Stimulated activated CD8-positive, alpha-beta memory T cell treated with anti-CD3 and anti-CD28 coated beads, Interleukin-7, amount 100 ng/mL, for 1 hour (primary cell): ENCODE measurements at places on chromosomes 7 and 10.

- no peak for DNase-seq
Measured at GRCh38 chr10:43200538-43201390, 62.5 kb downstream of the CSGALNACT2 start.

DNA sequence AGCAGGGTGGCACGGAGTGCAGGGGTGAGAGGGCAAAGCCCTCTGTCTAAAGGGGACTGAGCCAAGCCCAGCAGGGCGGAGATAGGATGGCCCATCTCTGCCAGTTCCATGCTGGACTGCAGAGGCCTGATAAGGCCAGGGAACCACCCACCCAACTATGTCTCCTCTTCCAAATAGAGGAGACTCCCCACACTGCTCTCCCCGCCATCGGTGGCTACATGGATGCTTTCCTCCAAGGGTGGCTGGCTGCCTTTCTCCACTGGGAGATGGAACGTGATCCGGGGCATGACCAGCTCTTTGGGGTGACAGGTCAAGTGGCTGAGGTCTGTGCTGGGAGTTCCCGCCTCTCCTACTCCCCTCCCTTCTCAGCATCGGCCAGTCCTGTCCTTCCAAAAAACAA lies 58.1 kb upstream of the MXI1 start:
- no peak for DNase-seq

DNA sequence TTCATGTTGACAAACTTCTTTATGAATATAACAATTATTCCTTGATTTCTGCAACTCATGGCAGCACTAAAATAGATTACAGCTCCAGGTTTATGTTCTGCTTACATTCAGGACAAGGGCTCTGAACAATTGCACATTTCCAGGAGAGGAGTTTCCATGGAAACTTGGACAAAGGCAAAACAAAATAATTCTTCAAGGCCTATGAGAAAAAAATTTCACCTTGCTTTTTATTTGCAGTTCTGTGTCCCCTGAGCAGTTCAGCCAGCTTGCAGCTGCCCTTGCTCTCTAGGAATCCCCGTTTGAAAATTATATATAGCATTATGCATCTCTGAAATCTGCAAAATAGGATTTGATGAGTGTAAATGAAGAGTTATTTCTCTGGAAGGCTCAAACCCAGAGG lies 71.7 kb downstream of the ARL4A start:
- DNase-seq, result no peak

- DNase-seq, result no peak
Measured at GRCh38 chr7:55504967-55505658, 67.2 kb downstream of the VOPP1 start.

- DNase-seq, result no peak
Measured at GRCh38 chr7:157299613-157300368, 37.0 kb upstream of the DNAJB6 start.

DNA sequence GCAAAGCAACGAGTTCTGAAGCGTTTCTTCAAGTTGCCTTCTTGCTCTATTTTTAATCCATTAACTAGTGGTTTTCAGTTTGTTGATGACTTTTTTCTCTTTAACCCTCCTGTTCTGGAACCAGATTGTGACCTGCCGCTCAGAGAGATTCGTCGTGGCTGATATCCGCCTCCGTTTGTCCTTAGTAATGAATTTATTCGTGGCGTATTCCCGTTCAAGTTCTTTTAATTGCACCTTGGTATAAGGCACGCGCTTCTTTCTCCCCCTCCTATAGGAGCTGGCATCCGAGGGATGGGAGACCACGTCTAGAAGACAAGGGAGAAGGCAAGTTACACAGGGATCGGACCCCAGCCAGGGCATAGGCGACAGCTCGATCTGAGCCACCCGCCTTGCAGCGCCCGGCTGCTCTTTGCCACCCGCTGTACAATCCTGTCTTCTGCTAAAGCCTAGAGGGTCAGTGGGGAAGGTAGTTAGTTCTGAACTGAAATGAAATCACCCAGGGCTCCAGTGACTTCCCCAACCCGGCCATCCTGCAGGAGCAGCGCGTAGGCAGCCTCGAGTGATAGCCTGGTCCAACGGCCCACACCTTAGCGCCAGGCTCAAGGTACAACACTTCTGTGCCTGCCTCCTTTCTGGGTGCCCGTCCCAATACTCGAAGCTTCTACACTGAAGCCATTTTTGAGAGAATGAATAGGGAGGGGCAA lies 1.6 kb downstream of the HOXA13 start:
- DNase-seq, result no peak

GRCh38 chr10:92737484-92737883 lies 47.7 kb downstream of the HHEX start:
- DNase-seq, result no peak

GRCh38 chr10:117239721-117240620 lies 943 bp upstream of the SLC18A2 start:
- no peak for DNase-seq

DNA sequence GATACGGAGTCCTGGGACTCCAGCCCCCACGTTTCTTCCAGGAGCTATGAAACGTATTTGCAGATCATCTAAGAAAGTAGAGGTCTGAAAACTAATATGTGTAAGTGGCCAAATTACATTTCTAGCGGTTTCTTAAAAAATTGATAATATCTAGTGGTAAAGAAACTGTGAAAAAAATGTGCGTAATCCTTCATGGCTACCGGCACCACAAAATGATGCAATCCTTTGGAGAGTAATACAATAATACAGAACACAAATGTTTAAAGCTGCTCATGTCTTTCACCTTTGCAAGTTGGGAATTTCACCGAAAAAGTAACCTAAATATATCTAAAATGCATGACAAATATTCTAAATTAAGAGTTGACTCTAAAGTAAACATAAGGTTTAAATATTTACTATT lies 742.1 kb downstream of the GRID1 start:
- no peak for DNase-seq

DNA sequence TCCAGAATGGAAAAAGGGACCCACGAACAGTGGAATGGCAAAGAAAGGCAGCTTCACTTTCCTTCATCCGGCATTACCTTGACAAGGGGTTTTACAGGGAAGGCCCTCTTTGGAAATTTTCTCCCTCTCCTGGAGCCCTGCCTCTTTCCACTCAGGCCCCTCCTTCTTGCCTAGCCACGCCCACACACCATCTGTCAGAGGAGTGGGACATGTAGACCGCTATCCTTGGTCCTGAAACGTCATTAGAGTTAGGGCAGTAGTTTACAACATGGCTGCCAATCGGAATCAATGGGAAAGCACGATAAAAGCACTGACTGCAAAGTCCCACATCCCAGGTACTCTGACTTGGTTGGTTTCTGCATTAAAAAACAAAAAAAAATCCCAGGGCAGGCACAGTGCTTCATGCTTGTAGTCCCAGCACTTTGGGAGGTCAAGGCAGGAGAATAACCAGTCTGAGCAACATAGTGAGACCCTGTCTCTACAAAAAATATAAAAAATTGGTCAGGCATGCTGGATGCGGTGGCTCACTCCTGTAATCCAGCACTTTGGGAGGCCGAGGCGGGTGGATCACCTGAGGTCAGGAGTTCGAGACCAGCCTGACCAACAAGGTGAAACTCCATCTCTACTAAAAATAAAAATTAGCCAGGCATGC lies 96.4 kb downstream of the MARCHF5 start:
- no peak for DNase-seq

DNA sequence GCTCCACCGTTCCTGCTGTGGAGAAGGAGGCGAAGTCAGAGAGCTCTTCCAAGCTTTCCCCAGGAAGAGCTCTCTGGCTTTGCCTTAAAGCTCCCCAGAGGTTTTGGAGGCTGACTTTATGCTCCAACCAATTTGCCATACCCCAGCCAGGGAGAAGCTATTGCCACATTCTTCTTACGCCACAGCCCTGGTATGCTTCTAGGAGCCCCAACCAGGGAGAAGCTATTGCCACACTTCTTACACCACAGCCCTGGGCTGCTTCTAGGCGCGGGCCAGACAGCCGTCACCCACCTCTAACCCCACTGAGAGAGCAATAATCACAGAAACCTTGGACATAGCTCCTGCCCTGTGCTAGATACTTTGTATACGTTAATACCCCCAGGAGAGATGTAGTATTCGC lies 951 bp downstream of the ELOVL3 start:
- no peak for DNase-seq

DNA sequence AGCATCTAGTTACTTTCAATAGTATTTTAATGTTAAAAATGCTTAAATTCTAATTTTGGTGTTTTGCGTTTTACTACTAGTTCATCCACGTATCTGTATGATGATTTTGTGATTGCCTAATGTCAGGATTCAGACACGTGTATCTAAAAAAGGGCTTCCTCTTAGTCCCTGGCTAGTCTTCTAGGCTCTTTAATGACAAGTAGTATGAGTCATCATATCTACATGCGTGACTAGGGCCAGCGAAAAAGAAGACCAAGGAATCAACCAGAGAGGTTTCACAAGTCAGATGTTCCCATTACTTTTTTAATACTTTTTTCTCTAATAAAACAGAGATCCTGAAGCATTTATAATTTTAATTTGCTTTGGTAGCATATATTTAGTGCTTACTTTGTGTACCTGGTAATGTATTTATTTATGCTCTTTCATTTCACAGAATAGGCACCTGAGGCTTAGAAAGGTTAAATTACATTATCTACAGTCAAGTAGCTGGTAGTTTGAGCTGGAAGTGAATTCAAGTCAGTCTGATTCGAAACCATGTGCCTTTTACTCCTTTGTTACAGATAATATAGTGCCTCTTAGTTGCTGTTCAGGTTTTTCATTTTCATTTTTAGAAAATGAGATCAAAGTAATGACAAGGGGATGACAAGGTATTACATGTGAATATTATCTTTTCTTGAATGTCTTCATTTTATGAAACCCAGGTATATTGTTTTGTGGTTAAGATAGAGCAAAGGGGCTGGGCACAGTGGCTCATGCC lies 140.3 kb downstream of the FOXP2 start:
- DNase-seq, result no peak

DNA sequence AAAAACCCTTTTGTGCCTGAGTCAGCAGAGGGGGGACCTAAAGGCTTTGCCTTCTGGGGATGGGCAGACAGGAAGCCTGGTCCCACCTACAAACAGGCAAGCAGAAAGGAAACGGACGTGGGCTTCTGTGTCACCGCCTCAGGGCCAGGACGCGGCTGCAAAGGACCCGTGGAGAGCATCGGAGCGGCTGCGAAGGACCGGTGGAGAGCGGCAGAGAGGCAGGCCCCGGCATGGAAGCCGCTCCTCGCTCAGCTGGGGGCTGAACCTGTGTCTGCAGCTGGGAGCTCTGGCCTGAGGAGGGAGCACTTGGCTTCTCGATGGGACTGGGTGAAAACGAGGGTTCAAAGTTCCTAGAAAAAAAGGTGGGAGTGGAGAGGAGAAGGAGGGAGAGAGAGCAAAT lies 125.4 kb upstream of the PPP2R2D start:
- no peak for DNase-seq

DNA sequence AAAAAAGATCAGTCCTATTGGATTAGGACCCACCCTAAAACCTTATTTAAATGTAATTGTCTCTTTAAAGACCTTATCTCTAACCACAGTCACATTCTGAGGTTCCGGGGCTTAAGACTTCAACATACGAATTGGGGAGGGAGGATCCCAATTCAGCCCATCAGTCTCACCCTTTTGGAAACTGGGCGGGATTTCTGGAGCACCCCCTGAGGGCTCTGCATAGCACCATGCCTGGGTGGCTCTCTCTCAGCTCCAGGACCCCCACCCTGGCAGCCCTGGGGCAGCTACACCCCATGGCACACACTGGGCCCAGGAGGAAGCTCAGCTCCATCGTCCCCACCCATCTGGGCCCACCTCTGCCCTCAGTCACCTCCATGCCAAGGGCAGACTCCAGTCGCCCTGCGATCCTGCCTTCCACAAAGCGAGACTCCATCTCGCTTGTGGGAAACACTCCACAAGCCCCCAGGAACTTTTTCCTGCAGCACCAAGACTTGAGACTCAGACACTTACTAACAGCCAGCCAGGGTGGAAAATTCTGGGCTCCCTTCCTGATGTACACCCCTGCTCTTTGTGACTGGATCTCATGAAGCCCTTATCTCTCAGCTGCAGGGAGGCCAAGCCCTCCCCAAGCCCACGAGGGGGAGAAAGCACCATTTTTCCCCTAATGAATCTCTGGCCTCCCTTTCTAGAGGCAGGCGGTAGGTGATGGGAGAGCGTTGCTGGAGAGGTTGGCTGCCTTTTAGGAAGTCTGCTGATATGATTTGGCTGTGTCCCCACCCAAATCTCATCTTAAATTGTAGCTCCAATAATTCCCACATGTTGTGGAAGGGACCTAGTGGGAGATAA lies 90.8 kb upstream of the KDM7A start:
- DNase-seq, result no peak

DNA sequence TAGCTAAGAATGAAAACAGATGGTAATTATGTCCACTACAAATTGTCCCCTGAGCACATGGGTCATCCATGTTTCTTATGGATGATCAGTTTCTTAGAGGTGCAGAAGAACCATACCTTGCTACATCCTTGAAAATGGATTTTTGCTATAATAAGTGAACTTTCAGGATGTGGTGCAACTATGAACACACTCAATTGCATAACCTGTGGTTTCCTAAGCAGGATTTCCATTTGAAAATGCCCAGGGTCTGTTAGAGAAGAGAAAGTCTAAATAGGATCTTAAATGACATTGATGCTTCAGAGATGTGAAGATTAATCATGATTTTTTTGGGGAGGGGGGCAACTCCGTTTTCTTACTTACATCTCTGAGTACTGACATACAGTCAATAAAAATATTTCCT lies 39.6 kb upstream of the CACNB2 start:
- no peak for DNase-seq

- no peak for DNase-seq
Measured at GRCh38 chr10:75344170-75344569, 57.4 kb downstream of the ZNF503 start.

GRCh38 chr10:86083664-86084175 lies 282.9 kb downstream of the GRID1 start:
- DNase-seq, result no peak

DNA sequence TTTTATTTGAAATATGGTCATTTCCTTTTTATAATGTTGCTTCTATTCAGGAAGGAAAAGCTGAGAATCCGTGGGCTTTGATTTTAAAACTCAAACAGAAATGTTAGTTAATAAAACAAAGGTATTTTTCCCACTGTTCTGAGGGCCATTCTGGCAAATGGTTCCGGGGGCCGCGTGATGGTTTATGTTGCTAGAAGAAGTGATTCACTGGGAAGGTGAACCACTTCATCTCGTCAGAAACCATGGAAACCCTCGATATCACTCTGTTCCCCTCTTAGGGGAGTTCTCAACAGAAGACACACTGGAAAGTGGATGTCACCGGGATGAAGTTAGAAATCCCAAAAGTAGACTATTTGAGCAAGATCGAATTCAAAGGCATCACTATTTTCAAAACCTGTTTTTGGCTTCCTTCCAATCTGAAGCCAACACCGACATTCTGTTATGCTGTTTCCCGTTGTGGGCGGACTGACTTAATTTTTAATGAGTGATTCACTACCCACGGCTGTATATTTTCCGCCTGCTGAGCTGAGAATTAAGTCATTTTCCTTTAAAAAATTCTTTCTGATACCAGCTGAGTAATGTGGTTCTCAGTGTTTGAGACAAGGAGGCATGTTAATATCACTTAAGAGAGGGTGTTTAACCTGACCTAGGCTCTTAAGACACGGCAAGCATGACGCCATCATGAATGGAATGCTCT lies 84.1 kb downstream of the PTPRE start:
- DNase-seq, result no peak

- DNase-seq, result no peak
Measured at GRCh38 chr10:95814011-95814727, 58.2 kb downstream of the ENTPD1 start.
